OCI-LY7 (cell line): ENCODE measurements at places on chromosomes 7 and 10. TPM values are rescaled to one million over a fixed set of nuclear protein-coding genes. Genes with fewer than 3 reads are reported as not detected.
A peak's percentile ranks its signal among the peaks of the same experiment; 100 is the strongest.

The TMEM26 gene
- total RNA-seq: not detected in 2 replicates

The CXCL12 gene
- total RNA-seq: not detected in 2 replicates

The PLPP4 gene
- not detected in 2 replicates for total RNA-seq

- DNase-seq: no peak
These were observed 1122.1 kb downstream of the XPNPEP1 start for GRCh38 chr10:108801220-108801619.

The OR2A42 gene
- total RNA-seq: not detected in 2 replicates

The FOXI2 gene
- total RNA-seq: not detected in 2 replicates

The UBN2 gene
- 19.9 and 21.1 TPM in 2 replicates for total RNA-seq

- peak; percentile 31 for DNase-seq
These were observed 767 bp downstream of the KRIT1 start for GRCh38 chr7:92244808-92245486.

- DNase-seq: no peak
These were observed 4.4 kb downstream of the SLC12A9 start for GRCh38 chr7:100856871-100857282.

DNA sequence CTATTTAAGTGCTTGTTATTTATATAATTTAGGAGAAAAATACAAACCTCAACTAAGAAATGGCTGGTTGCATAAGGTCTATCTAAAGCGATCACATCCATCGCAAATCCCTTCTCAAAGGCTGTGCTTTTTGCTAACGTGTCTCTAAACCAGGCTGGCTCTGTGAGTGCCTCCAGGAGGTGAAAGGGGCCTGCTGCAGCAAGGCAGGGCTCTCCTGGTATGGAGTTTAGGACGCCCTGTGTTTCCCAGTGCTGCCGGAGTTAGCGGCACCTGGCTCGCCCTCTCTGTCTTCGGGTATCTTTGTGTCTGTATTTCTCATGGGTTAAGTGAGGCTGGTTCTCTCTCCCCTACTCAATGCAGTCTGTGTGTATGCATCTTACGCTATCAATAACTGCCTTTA lies 68.4 kb upstream of the ATP6V0A4 start:
- DNase-seq: no peak

The TMEM270 gene
- not detected in 2 replicates for total RNA-seq

DNA sequence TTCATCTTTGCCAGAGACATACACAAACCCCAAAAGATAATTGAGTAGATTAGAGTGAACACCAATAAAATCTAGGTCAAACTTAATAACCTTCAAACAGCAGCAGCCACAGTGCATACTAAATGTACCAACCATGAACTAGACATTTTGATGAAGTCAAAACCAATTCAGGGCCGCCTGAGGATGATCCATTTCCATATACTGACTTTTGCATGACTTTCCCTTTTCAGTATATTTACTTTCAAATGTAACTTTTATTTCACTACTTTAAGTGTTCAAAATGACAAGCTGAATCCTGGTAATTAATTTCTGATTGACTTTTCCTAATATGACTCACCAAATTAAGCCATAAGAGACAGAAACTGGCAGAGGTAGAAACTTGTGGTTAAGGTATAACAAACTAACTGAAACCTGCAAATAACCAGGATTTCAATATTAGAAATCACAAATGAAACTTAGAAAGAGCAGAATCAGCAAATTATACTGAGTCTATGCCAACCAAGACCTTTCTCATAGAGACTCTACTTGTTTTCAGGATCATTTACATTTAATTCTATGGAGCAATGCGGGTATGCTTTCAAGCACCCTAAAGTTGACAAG lies 171.9 kb upstream of the LRRN3 start:
- DNase-seq: no peak

DNA sequence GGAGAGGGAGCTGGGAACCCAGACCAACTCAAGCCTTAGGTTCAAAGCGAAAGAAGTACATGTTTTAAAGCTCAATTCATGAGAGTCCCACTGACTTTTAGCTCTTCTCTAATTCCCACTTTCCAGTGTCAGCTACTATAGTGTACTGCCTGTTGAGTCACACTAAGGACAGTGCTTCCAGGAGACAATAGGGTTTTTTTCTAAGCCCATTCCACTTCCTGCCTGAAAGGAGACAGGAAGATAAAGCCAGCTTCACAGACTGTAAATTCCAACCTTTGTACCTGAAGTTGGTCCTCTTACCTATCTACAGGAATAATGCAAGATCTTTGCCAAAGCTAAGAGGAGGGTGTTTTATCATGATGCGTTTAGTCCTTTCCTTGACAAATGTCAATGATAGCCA lies 4.4 kb downstream of the MSRB2 start:
- DNase-seq: no peak

DNA sequence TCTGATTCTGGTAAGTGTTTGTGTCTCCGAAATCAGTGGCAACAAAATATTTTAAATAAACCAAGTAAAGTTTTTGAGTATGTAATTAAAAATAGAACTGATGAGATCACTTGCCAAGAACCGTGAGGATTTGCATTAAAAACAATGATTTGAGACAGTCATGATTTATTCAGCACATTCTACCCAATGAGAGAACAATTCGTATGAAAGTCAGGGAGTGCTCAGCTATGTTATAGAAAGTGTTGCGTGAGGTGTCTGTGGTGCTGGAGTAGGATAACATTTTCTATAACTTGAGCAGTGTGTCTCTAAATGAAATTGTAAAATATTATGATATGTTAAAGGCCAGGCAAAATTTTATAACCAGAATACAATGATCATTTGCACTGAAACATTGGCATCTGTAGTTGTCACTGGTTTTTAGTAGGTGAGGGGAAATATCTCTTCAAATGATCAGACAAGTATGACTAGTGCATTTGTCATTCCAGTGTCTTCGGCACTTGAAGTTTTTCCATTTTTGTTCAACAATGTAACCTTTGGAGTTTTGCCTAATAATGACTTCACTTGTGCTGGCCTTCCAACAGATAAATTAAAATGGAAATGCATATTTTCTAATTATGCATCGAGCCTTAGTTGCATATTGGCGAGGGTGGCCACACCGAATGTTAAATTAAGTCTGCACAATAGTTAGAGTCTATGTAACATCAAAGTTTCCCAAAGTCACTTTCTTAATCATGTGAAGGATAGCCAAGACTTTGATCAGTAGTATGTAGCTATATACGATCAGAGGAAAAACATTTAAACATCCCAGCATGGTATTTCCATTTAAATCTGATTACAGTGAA lies 335.9 kb downstream of the GFRA1 start:
- no peak for DNase-seq

The PIK3CG gene
- 47.2 and 53.1 TPM in 2 replicates for total RNA-seq

DNA sequence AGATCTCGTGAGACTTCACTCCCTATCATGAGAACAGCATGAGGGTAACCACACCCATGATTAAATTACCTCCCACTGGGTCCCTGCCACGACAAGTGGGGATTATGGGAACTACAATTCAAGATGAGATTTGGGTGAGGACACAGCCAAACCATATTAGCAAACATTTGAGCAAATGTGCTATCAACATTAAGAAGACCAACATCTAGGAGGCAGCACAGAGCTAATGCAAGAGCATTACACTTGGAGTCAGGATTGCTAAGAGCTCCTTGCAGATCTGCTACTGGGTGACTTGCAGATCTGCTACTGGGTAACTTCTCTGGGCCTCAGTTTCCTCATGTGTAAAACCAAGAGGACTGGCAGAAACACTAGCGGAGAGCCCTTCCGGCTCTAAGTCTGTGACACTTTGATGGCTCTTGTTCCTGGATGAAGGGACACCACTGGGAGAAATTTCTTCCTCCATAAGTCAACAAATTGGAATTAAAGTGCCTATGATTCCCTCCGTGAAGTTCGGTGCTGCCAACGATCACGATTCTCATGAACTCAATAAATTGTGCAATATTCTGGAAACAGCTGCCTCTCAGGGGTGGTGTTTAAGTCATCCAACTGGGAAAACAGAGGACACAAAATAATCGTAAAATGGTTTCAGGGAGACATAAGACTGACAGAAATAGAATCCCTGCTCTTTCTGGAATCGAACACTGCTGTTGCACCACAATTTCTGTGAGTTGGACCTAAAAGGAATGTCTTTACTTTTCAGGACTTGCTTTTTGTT lies 115.8 kb upstream of the ITGB1 start:
- peak; percentile 27 for DNase-seq
